G401 (cell line): ENCODE measurements at places on chromosomes 12 and 14. TPM values are rescaled to one million over a fixed set of nuclear protein-coding genes. Genes with fewer than 3 reads are reported as not detected.

The LHX5 gene
- not detected in 2 replicates for total RNA-seq

DNA sequence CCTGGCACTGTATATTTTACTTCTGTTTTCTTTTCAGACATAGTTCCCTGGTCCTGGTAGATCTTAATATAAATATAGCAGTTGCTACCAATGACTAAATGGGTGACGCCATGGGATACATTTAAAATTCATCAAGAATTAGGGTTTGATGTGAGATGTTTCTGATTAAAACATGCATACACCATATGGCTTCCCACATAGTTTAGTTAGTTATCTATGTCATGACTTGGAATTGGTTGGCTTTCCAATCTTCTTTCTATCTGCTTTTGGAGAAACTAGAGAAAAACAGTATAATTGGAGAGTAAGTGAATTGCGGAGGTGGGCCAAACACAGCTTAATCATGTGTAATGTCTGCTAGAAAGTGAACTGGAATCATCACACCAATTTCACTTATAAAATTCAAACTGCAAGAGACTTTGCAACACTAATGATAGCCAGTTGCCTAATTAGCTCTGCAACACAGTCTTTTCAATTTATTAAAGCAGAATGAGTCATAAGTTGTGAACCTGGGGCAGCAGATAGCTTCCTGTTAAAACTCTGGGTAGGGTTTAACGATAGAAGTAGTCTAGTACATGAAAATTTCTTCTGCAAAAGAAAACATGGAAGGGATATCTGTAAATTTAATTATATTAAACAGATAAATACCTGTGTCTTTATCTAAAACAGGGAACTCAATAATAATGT, 295.2 kb downstream of the SLC16A7 start:
- no peak for DNase-seq

The CMA1 gene
- total RNA-seq: not detected in 2 replicates

DNA sequence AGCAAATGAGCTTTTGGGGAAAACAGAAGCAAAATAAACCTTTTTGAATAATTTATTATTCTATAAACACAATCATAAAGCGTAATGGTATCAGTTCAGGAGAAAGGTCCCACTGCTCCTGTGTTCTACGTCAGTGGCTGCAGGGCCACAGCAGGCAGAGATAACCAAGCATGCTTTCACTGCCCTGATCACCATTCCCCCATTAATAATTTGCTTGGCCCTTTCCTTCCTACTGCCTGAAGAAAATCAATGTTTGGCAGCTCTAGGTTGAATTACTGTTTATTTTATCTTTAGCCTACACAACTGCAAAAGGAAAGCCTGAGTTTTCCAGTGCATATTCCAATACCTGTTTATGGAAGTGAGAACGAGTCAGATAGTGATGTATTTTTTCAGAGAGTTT, 369.9 kb downstream of the DIO2 start:
- no peak for DNase-seq

GRCh38 chr12:131537267-131537958, 173.5 kb upstream of the SFSWAP start:
- DNase-seq: no peak

DNA sequence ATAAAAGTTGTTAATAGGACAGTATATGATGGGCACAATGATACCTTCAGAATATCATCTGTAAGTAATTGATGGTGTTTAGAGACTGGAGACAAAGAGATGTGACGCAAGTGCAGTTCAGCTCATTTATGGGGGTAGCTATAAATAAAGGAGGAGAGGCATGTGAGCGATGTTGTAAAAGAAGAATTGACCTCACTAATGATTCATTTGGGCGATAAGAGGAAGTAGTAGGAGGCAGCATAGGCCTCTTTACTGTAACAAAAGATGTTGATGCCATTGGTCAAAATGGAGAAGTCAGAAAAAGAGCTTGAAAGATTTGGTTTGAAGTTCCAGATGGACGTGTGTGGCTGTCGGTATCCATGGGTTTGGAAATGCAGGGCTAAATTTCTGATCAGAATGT, 70.0 kb downstream of the FLRT2 start:
- DNase-seq: no peak

DNA sequence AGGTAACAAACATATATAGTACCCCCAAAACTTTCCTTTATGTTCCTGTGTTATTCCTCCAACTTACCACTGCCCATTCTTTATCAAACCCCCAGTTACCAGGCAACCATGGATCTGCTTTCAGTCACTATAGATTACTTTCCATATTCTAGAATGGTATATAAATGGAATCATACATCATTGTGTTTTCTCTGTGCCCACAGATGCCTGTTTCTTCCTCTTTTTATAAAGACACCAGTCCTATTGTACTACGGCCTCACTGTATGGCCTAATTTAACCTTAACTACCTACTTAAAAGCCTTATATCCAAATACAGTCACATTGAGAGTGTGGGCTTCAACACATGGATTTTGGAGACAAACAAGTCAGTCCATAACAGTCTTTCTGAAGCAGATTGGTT, 2.6 kb downstream of the TAS2R14 start:
- no peak for DNase-seq

DNA sequence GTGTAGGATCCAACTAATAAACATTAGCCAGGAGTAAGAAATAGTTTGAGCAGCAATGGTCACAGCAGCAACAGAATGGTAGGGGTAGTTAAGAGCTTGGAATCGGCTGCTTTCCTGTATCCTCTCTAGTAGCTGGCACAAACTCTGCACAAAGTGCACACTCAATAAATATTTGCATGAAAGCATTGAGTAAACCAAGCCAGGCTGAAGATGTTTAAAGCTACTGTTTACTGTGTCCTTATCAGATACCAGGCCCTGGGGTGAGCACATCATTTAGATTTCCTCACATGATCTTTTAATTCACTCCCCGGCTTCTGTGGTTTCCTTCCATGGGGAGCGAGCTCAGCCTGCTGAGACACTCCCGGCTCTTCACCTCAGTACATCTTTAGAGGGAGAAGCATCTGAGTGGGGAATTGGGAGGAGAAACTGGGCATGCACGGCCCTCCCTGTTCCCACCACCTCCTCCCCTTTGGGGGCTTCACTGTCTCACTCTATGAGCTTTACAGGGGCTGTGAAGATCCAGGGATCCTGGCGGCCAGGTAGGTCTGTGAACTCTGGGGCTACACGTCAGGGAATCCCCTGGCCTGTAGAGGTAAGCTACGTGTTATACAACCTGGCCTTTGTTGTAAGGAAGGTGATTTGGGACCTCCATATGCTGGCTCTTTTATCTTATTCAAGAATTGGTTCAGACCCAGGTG, 107.2 kb upstream of the VASH1 start:
- DNase-seq: no peak

DNA sequence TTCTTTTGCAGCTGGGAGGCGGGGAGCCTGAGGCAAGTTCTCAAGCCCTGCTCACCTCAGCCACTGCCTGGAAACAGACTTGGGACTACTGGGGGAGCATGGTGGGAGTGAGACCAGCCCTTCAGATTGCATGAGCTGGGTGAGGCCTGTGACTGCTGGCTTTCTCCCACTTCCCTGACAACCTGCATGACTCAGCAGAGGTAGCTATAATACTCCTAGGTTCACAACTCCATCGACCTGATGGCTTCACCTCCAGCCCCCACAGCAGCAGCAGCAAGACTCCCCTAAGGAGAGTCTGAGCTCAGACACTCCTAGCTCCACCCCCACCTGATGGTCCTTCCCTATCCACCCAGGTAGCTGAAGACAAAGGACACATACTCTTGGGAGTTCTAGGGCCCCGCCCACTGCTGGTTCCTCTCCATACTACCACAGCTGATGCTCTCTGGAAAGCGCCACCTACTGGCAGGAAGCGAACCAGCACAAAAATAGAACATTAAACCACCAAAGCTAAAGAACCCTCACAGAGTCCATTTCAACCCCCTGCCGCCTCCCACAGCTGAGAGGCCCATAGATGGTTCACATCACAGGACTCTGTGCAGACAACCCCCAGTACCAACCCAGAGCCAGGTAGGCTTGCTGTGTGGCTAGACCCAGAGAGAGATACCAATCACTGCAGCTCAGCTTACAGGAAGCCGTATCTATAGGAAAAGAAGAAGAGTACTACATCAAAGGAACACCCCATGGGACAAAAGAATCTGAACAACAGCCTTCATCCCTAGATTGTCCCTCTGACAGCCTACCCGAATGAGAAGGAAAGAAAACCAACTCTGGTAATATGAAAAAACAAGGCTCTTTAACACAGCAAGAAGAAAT, 68.7 kb downstream of the RPAP3 start:
- DNase-seq: no peak
